ENCODE measurements at places on chromosomes 5 and 9.

- no peak for DNase-seq
Observed at GRCh38 chr5:115818821-115819220, 2.4 kb upstream of the CDO1 start.

DNA sequence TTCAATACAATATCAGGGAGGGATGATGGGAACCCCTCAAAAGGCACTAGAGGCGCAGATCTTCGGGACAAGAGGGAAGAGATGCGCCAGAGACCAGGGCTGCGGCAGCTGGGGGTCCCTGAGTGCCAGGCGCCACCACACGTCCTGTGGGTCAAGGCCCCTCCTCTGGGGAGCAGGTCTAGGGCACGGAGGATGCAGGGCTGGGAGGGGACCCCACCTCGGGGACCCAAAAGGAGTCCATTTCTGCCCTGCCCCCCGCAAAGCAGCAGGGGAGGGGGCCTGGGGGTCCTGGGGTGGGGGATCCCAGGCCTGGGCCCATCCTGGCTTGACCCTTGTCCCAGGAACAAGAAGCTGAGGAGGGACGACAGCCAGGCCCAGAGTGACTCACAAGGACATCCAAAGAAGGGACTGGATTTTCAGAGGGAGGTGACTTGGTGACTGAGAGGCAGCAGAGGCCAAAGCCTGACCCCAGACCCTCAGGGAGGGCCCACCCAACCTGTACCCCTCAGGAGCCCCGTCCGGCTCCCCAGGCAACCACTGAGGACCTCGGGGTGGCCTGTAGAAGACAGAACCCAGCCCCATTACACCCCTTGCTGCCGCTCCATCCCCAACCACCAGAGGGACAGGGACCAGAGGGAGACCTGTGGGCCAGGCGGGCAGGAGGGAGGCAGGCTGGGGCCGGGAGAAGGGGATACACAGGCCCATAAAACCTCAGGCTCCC lies 54.2 kb downstream of the LRSAM1 start:
- peak; percentile 59 for DNase-seq

GRCh38 chr9:100216178-100216787 lies 117.2 kb downstream of the INVS start:
- DNase-seq = peak; percentile 72

- DNase-seq = no peak
Observed at GRCh38 chr5:95668728-95669127, 14.1 kb downstream of the SPATA9 start.

DNA sequence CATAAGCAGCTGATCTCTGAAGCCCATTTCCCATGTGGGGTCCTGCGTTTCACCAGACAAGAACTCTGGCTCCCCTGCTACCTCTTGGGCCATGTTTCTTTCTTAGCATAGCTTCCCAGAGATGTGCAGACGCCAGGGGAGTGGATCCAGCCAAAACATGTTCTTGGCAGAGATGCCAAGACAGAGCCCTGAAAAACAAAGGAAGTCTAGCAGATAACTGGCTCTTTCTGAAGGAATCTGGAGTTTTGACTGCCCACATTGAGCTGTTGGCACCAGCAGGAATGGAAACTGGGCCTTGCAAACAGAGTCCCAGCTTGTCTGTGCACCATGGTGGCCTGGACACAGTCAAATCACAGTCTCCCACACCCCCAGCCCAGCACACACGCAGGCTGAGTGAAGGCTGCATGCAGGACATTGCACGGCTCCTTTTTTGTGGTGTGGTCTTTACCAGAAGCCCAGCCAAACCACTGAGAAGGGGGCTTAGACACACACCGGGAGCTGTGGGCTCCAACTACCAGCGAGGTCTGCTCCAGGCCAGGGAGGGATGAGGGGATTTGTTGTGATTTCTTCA lies 114.7 kb downstream of the SNX18 start:
- DNase-seq = no peak

DNA sequence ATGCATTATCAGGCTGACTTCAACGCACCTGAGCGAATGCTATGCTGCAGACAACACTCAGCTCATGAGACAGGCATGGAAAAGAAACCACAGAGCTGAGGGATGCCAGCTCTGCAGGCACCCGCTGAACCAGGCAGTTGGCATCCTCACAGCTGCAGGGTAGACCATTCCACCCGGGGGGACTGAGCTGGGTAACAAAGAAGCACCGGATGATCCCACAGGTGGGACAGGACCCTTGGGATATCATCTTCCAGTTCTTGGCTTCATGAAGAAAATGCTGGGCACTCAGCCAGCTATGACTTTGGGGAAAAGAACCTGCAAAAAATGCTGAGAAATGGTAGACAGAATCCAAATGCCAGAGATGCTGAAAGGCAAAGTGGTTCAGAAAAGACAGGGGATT lies 9.6 kb downstream of the EPB41L4B start:
- DNase-seq = no peak

- DNase-seq = peak; percentile 24
Observed at GRCh38 chr5:154850255-154851062, at the start of gene FAXDC2. Gene FAXDC2 (minus strand): TSS chr5:154850603. CDS start chr5:154838178, 12,425 bp downstream.

DNA sequence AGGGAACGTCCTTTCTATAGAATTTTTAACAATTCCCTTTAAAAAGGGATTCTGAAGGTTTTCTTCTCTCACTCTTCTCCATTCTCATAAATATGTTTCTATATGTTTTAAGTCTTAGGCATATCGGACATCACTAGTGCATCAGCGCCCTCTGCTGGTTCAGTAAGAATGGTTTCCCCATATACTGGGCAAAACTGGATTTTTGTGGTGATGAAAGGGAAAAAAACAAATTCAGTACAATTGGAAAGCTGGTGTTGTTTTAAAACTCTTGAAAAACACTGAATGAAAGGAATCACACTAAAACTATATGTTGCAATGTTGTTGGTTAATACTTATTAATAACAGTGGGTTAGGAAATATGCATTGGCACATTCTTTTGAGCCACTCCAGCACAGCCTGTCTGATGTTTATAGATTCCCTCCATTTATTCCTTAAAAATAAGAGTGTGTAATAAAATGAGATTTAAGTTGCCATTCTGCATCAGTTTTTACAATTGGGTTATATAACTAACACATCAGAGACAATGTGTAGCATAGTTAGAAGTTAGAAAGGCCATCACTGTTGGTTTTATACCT lies 15.8 kb downstream of the CWC27 start:
- DNase-seq = peak; percentile 60

GRCh38 chr5:171506951-171507350 lies 87.5 kb downstream of the FGF18 start:
- no peak for DNase-seq

DNA sequence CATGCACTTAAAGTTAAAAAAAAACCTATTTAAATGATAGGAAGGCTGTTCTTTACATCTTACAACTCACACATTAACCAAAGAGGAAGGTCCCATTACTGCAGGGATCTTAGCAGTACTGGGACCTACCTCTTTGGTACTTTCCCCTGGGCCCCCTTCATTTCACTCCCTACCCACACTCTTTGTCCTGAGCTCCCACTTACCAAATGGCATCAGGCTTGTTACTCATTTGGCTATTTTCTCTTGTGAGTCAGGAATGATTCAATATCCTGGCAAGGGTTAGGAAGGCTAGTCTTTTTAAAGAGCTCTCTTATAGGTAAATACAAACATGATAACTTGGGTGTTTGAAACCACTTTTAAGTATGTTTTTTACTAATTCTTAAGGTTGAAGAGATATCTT lies 117.4 kb upstream of the ELL2 start:
- DNase-seq = no peak

GRCh38 chr5:167721926-167722440 lies 569.5 kb upstream of the WWC1 start:
- DNase-seq = no peak

DNA sequence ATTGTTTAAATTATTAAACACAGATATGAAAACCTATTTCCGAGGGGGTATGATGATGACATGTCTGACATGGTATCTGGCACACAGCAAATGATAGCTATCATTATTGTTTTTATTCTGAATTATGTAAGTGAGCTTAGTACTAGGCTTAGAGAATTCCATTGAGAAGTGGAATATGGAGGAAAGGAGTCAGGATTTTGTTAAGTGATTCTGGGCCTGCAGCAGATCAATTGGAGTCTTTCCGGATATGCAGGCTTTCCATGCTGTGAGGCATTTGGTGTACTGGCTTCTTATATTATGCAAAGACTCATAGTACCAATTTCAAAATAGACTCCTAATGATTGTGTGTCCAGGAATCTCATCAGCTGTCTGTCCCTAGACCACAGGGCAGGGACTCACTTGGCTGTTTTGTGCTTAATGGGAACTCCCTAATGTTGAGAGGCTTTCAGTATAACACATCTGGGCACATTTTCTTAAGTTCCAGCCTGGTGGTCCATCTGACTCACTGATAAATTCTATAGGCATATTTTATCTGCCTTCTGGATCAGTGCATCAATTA lies 180.0 kb upstream of the KLF9 start:
- DNase-seq = no peak

DNA sequence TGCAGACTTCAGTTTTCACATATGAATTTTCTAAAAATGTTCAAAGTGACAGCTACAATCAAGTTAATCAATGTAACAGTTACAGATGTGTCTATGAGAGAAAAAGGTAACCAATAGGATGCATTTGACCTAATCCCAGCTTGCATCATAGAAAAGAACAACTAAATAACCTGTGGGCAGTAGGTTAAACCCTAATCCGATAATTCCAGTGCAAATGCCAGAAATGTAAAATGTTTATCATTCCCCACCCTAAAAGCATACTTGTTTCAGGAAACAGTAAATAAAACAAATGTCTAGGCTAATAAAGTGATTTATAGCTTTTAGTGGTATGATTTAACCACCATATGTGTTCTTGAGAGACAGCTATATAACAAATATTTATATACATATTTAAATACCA lies 592.6 kb downstream of the PRELID2 start:
- DNase-seq = no peak

GRCh38 chr5:171469326-171469725 lies 49.9 kb downstream of the FGF18 start:
- peak; percentile 87 for DNase-seq

GRCh38 chr9:89442981-89443814 lies 54.7 kb downstream of the SEMA4D start:
- DNase-seq = no peak

DNA sequence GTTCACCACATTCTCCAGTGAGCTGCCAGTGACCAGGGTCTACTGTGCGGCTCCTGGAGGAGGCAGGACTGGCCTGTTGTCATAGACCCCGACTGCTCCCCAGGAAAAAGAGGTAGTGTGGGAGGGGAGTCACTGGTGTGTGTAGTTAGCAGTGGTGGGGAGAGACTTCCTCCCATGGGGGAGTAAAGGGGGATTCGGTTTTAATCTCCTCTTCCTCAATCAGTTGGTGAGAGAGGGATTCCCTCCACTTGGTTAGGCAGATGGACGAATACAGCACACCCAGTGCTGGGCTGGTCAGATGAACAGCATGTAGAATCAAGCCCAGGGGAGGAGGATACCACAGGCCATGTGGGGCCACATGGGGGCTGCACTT lies 207.6 kb upstream of the S1PR3 start:
- no peak for DNase-seq

- peak; percentile 87 for DNase-seq
Observed at GRCh38 chr5:138632900-138633489, 57.8 kb upstream of the HSPA9 start.

DNA sequence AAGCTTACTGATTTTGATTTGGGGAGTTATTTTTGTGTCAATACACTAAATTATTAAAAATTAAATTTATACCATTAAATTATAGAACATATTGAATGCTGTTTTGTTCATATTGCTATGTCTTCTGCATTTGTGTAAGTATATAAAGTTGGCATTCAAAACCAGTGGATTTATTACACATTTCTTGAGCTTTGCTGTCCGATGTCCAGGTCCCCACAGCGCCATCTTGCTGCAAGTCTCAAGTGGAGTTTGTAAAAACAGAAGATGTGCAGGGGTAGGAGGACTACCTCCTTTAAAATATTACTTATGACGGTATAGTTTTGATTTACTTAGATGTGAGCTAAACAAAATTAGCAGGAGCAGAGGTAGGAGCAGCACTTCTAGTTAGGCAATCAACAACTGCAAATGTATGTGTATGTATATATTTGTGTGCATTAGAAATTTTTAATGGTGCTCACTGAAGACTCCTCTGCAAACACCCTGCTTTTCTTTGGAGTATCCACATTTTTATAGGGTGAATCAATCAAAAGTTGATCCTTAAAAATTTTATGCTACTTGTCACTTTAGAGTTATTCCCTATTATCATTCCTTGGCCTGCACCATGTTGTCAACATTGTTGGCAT lies 37.4 kb downstream of the CPEB4 start:
- DNase-seq = peak; percentile 46

DNA sequence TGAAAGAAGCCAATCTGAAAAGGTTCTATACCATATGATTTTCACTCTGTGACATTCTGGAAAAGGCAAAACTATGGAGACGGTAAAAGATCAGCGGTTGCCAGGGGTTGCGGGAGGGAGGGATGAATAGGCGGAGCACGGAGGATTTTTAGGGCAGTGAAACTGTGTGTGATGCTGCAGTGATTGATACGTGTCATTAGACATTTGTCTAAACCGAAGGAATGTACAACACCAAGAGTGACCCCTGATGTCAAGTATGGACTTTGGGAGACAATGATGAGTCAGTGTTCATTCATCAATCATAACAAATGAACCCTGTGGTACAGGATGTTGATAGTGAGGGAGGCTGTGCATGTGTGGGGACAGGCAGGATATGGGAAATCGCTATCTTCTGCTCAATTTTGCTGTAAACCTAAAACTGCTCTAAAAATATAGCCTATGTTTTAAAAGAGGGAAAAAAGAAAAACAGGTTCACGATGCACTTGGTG lies 34.4 kb downstream of the ERGIC1 start:
- no peak for DNase-seq

DNA sequence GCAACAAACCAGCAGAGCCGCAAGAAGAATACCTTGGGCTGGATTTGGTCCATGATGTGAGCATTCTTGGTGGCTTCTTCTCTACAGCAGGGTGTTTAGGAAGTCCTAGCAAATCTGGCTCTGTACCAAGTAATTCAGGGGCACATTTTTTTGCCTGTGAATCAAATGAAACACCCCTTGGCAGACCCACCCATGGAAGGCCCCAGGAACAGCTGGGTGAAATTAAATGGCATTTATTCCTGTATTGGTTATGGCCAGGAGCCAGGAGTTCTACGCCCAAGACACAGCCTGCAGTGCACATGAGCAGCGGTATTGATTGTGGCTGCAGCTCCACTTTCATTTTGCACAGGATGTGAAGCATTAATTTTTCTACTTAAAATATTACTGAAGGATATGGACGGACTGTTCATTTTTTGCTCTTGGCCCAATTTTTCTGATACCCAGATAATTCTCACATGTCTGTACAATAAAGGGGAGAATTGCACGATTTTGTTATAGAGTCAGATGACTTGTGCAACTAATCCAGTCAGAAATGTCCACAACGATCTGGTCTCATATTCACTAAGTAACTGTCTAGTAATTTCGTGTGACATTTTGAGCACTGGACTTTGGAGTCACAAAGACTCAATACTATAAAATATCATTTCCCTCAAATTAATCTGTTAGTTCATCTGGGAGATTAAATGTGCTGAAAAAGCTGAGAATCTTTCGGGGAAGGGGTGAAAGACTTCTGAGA lies 120.7 kb upstream of the APC start:
- no peak for DNase-seq

- no peak for DNase-seq
Observed at GRCh38 chr5:151072630-151073025, 8.2 kb downstream of the TNIP1 start.

Measured in HAP-1 (cell line).